ENCODE measurements at places on chromosomes 7 and 10.

DNA sequence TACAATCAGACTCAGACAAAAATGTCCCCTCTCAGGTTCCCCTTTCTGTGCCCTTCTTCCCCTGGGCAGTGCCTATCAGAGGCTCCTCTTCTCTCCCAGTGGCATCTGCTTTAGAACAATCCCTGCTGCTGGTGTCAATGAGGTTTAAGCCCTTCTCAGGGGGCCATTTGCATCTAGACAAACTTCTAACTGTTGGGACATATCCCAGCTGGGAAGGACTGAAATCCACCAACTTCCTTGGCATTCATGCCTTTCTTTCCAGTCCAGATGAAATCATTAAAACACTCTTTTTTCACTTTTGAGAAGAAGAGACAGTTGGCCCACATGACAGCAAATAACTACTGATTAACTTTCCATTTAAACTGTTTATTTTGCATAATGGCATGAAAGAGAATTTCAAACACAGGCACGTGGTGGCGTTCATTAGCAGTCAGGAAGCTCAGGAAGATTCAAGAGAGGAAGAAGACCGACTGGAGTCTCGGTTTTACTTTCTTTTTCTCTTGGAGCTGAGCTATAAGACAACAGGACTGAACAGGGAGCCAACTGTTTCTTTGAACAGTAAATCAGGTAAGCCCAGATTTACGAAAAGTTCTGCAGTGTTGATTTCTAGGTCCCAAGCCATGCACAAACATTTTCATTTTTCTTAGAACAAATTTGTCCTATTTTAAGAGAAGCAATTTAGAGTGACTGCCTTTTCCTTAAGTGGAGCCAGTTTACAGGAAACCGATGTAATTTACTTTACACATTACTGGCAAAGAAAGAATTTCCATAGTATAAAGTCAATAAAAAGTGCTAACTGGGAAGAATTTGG, at the start of gene GIMAP2:
Gene GIMAP2, plus strand, starts transcription at position 488 of the 811 bp plus-strand sequence. CDS start 1,354 bp downstream, outside the sequence.
- peak; percentile 70 for DNase-seq

DNA sequence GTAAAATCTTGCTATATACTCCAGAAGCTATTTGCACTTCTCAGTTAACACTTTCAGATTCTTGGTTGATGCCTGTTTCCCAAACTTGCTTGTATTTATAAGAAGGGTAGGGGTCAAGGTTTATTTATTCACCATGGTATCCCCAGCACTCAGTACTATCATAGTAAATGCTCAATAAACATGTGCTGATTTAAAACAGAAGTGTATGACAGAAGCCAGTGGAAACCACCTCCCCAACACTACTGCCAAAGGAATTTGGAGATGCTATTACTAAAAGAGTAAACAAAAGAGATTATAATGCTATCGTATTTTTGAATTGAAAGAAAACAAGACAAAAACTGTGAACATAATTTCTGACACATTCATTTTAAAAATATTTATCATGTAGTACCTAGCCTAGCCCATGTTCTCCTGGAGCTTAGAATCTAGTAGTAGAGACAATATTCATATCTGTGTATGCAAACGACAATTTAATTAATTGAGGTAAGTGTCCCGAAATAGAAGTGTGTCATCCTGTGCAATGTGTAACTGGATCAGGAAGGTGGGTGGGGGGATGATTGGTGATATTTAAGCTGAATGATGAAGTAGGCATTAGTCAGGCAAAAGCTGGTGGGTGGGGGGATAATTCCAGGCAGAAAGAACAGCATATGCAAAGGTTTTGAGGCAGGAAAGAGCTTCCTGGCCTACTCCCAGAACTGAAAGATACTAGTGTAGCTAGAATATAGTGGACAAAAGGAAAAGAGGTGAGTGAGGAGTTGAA, 77.5 kb downstream of the HGF start:
- no peak for DNase-seq

DNA sequence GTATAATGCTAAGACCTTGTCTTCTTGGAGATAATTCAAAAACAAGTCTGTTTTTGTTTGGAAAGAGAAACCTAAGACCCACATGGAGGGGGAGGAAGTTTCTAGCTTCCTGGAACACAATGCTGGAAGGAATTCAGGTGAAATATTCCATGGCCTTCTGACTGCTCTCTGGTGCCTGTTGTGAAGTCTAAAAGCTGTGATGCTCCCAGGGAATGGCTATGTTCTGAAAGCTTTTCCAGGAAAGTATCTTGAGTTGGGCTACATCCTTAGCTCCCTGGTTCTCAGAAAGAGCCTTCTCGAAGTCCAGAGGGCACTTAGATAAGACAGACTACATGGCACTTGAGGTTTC, 12.5 kb upstream of the PFKP start:
- no peak for DNase-seq

GRCh38 chr10:104300736-104301292, 31.8 kb downstream of the GSTO2 start:
- DNase-seq = peak; percentile 28

GRCh38 chr10:4691301-4691700, 134.7 kb upstream of the AKR1E2 start:
- no peak for DNase-seq

DNA sequence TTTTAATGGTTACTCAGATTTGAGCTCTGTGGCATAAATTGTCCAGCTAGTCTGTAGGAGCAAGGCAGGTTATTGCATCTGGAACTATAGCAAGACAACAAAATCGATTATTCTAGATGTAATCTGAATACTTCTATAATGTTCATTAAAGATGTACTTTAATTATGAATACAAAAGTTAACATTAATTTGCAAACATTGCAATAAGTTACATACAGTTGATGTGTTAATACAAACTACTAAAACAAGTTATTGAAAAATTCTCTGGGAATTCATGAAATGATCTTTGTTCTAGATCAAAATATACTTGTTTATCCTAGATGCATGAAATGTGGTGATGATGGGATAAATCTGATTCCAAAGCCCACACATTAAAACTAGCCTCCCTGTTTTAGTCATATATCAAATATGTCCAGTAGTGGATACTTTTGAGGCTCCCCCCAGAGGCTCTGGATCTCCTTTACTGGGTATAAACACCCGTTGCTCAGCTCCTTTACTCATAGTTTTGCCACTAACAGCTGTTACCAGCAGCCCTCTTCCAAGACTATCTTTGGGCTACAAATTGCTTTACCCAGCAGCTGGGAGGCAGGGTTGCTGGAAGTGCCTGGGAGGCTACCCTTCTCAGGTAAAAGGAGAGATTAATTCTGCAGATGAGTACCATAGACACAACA, 78.1 kb downstream of the ARL4A start:
- DNase-seq = no peak

- peak; percentile 5 for DNase-seq
Measured at GRCh38 chr10:2619472-2619871, 447.9 kb upstream of the PFKP start.

GRCh38 chr10:71304914-71305313, 14.1 kb upstream of the SLC29A3 start:
- DNase-seq = no peak

DNA sequence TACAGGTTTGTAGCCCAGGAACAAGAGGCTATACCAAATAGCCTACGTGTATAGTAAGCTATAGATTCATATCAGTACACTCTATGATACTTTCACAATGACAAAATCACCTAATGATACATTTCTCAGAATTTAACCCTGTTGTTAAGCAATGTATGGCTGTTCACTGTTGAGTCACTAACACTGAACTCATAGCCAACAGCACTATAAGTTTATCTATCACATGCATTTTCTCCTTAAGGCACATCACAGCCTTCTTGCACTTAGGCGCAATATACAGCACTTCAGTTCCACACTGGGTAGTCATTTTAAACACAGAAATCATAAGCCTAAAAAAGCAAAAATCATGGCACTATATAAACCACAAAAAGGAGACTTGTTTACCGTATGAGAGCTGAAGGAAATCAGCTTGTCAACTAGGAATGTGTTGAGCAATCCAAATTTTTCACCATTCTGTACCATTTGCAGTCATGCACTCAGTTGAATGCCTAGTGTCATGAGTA, 45.6 kb downstream of the ZNF438 start:
- DNase-seq = peak; percentile 81

- no peak for DNase-seq
Measured at GRCh38 chr7:130909161-130909836, 175.3 kb upstream of the KLF14 start.

- no peak for DNase-seq
Measured at GRCh38 chr10:83076443-83076842, 1062.9 kb upstream of the GHITM start.

DNA sequence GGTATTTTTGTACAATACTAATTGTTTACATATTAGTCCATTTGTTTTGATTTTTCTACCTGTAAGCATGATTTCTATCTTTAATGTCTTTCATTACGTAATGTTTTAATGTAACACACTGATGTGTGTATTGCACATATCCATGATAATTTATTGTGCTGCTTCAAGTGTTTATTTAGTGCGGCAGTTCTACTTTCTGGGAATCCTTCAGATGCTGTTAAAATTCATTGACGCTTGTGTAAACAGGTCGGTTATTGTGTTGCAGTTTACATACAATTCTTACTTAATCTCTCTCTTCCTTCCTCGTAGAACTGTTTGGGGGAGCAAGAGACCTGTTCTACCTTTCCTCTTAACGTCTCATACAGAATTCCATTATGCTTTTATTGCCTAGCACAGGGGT, 6.9 kb downstream of the TMEM60 start:
- DNase-seq = no peak

GRCh38 chr7:29160080-29160479, 13.7 kb upstream of the CPVL start:
- DNase-seq = no peak

DNA sequence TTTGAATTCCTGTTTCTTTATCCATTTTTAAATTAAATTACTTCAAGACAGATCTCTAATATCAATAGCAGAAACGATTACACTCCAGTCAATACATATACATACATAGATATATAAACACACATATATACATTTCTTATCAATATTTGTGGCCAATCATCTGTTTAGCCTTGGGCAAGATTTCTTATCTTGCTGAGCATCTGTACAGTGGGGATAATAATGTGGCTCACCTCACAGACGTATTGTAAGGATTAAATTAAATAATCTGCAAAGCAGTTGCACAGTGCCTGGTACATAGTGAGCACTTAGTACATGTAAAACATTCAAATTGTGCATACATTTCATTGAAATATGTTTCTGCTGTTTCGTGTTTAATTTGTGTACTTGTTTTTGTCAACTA, 17.5 kb upstream of the CACNB2 start:
- DNase-seq = no peak

GRCh38 chr10:130573446-130573845, 437.3 kb downstream of the GLRX3 start:
- DNase-seq = no peak

- no peak for DNase-seq
Measured at GRCh38 chr7:128069373-128070364, 38.4 kb upstream of the LRRC4 start.

DNA sequence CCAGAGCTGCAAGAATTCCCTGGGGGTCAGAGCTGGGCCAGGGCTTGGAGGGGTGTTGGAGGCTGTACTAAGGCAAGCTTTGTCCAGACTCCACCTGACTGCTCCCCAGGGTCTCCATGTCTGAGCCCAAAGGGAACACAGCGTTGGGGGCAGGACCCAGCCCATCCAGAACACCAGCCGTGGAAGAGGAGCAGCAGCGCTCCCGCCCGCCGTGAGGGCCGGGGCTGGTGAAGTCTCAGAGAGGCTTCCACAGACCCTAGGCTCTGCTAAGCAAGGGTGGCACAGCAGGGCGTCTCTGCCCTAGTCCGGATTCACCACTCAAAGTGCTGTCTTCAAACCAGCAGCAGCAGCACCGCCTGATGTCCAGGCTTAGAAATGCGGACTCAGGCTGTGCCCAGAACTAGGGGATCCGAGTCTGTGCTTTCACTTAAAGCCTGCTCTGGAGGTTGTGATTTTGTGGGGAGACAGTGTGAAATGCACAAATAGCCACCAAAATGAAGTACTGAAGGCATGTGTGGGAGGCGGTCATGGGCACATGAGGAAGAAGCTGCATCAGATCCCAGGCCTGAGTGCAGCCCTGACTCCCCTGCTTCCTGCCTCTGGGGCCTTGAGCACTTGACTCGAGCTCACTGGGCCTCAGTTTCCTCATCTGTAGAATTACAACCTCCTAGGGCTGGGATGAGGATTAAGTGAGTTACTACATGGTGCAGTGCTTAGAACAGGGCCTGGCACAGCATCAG, 16.6 kb upstream of the AQP1 start:
- no peak for DNase-seq

DNA sequence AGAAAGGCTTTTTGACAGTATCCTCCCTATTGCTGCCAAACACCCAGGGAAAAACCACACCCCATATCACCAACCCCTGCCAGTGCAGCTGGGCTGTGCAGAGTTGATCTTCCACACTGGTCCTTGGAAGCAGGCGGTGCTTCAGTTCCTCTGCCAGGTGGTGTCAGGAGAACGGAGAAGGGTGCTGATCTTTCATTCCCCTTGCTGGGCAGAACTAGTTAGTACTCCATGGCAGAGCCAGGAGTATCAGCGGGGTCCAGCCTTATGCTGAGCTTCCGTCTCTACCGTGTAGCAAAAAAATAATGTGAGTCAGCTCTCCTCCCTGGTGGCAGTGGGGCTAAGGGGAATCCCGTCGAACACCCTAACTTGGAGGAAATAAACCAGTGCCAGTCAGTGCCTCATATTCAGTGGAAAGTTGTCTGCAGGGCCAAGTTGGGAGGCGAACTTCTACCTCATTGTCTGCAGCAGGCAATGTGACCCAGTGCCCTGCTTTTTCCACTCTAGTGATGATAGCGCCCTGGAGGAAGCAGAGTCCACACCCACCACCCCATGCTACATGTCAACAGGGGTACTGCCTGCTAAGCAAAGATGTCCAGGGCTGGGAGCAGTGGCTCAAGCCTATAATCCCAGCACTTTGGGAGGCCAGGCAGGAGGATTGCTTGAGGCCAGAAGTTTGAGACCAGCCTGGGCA, 175.4 kb downstream of the AUTS2 start:
- no peak for DNase-seq

DNA sequence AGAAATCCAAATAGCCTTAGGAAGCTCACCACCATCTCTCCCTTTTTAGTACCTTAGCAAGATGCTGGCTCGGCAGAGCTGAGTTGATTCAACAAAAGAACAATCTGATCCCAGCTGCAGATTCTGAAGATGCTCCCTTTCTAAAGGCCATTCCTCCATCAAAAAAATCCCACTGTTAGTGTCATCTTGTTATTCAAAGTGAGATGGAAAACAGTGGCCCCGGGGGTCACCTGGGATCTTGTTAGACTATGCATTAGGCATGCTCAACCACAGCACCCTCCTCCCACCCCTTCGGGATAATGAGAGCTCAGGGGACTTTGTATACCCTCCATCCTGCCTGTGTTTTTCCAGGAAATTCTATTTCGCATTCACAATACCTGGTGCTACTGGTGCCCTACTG, 2.4 kb downstream of the NCAPG2 start:
- DNase-seq = no peak

Measured in activated CD4-positive, alpha-beta T cell treated with anti-CD3 and anti-CD28 coated beads, Interleukin-2, Interleukin-6, amounts not matched to agents 100 ng/mL and 50 ng/mL, durations not matched to agents 16 hours and 8 hours (primary cell).